ENCODE measurements at places on chromosomes 6 and 20.

DNA sequence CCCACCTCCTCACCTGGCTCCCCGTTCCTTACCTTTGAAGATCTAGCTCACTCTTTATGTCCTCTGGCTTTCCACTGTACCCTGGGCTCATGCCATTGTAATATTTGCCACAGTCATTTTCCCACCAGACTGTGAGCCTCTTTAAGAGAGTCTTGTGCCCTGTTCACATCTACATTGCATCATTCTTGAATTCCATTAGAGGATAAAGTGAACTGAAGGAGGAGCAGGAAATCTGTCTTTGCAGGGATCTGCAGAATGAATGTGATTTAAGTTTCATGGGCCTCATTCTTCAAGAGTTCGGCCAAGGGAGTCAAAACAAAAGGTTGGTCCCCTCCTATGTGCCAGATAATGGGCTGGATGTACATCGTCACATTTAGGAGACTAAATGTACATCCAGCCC is 272.6 kb upstream of the CITED2 start:
- DNase-seq, result no peak

- peak; percentile 16 for DNase-seq
Observed at GRCh38 chr20:40689100-40689942, at the start of gene MAFB. Gene MAFB (minus strand): TSS chr20:40689236. CDS start chr20:40688850, 386 bp downstream.

- DNase-seq, result no peak
Observed at GRCh38 chr6:139060332-139060731, 31.8 kb downstream of the ABRACL start.

DNA sequence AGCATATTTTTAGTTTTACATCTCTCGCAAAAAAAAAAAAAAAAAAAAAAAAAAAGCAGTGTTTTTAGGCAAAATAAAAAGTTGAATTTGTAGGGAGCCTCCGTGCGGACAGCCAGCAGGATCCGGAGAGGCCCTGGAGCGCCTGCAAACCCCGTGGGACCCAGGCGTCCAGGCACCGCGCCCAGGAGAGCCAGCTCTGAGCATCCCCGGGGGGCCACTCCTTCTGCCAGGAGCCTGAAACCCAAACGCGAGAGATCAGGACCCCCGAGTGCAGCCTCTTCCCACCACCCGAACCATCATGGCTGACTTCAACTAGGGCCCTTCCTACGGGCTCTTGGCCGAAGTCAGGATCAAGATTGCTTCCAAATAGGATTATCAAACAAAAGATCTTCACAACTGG is 54.1 kb upstream of the LY86 start:
- DNase-seq, result no peak

- DNase-seq, result no peak
Observed at GRCh38 chr6:3882431-3882830, 33.3 kb downstream of the FAM50B start.

DNA sequence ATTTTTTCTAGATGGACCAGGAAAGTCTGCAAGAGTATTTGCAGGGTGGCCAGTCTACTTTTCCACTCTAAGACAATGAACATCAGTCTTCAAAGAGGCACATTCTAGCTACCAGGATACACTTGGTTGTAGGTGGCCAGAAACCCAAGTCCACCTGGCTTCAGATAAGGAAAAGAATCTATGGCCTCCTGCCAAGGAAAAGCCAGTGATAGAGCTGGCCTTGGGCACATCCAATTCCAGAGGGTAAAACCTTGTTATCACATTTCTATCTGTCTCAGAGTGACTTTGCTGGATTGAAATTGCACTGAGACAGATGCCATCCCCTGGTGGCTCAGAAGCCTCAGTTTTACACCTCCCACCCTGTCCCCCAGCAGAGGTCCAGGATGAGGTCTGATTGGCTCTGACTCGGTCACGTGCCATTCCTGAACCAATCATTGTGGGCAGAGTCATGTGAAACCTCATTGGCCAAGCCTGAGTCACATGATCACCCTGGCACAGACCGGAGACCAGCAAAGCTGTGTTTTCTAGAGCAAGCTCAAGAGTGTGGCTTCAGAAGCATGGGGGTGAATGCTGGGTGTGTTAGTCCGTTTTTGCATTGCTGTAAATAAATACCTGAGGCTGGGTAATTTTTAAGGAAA is 497.4 kb upstream of the SULF2 start:
- no peak for DNase-seq

DNA sequence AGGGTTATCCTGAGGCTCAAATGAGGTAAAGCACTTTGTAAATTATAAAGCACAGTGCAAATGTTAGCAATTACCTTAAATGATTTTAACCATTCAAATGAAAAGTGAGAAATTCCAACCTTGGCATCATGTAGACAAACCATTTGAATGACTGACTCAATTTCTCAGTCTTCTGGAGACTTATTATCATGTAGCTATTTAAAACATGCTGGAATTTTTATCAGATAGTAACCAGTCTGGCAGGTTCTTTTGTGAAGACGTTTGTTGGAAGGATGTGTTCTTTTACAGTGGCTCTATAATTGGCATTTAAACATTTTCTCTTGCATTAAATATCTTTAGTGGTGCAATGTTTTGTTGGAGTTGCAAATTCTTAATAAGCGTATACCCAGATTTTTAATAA is 386.6 kb downstream of the NKAIN2 start:
- DNase-seq, result no peak

DNA sequence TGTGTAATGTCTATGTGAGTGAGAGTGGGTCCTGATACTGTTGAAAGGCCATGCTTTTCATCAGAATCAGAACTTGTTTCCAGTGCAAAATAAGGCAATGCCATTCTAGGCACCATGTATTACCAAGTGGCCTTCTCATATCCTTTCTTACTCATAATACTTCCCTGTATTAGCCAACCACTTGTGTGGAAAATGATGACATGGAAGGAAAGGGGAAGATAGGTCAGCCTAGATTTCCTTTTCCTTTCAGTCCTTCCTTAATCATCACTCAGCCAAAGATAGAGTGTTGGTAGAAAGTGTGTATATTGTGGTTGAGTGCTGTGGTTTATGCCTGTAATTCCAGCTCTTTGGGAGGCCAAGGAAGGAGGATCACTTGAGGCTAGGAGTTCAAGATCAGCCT is 158.6 kb upstream of the PREP start:
- no peak for DNase-seq

DNA sequence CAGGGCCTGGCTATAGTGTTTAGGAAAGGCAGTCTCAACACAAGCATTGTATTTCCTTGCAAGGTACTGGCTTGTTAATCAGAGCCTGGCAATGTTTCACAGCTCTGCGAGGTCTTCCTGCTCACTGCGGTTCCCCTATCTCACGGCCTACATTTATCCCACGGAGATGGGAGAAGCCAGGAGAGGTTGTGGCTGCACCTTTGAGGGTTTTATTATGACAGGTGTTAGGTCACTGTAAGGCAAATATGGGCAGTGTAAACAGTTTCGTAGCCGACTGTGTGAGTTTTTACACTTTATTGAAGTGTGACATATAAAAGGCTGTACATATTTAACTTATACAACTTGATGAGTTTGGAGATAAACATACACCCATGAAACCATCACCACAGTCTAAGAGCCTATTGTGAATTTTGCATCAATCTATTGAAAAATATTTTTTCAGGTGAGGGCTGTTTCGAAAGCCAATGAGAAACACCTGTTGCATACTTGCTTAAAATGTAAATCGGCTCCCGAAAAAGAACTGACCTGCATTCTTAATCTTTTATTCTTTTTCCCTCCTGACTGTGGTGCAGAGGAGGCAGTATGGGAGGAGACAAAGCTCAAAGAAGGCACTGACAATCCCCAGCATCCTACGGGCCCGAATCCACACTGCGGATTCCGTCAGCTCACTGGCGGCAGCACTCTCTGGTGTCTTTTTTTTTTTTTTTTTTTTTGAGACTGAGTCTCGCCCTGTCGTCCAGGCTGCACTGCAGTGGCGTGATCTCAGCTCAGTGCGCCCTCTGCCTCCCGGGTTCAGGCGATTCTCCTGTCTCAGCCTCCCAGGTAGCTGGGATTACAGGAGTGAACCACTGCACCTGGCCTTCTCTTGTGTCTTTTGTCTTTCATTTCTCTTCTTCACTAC is 7.5 kb upstream of the RBM38 start:
- DNase-seq, result no peak

- DNase-seq, result no peak
Observed at GRCh38 chr20:16707674-16708073, 22.2 kb upstream of the SNRPB2 start.

DNA sequence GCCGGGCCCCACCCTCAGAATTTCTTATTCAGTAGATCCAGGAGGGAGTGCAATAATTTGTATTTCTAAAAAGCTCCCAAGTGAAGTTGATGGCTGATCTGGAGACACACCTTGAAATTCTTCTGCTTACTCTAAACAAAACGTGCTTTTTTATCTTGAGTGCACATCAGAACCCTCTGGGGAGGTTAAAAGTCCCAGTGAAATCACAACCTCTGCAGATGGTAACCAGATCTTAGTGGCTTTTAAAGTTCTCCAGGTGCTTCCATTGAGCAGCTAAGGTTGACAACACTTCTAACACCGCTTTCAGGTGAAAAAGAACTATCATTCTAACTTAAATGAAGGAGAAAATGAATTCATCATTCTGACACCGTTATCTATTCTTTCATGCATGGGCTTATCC is 45.6 kb upstream of the ESR1 start:
- DNase-seq, result no peak

GRCh38 chr6:48037946-48038345 is 73.1 kb downstream of the PTCHD4 start:
- DNase-seq, result no peak

DNA sequence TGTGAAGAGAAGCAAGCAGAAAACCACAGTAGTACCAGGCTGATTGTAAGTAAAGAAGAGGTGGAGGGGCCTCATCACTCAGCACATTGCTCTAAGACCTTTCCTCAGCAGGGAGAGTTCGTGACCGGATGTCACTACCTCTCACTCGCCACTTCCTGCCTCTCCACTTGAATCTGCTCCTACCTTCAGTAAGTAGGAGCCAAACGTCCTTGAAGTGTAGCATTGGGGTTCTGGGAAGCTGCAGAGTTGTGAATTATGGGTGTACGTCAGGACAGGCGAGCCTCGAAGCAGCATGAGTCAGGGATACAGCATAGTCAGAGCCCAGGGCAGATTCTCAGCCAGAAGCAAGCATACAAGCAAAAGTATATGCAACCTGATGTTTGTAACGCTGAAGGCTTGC is 224.9 kb downstream of the PHACTR1 start:
- no peak for DNase-seq

DNA sequence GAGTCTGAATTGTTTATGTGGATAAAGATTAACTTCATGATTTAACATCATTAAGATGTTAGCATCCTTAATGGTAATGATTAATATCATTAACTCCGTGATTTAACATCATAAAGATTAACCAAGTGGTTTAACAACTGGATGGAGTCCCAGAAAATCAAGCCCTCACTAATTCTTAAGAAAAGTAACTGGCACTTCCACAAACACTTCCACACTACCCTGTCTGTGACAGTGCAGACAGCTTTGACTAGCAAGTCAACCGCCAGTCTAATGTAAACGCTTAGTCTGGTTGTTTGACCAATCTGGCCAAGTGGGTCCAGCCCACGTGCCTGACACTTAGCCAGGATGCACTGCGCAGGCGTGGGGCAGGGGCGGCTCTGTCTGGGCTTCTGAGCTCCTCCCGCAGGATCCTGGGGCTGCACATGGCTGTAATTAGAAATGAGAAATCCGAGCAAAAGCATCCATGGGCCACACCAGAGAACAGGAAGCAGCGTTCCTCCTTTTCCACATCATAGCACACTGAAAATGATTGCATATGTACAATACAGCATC is 424.2 kb downstream of the FOXA2 start:
- DNase-seq, result no peak

DNA sequence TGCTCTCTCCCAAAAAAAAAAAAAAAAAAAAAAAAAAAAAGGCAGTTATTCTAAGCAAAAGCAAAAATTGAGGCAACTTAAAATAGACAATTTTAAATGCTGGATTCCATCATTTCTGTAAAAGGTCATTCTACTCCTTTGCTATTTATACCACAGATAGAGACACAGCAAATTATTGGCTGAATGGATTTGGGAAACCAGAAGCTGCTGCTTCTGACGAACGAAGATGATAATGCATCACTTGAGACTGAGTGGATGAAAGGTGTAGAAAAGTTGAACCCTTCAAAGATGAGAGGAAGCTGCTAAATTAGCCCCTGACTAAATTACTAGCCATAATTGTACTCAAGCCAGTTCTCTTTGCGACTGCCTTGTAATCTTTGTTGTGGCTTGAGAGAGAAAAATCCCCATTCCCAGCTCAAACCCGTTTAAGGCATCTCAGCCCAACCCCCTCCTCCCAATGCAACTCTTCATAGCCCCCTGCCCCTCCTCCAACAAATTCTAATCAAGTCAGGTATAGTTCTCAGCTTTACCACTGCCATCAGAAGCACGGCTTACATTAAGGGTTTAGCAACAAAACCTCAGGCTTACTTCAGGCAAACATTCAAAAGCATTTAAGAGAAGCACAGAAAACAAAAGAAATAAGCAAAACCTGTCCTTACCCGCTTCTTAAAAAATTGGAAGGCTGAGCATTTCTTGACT is 1.0 kb downstream of the SGK1 start:
- DNase-seq, result no peak

Measured in stimulated activated CD8-positive, alpha-beta memory T cell treated with anti-CD3 and anti-CD28 coated beads, Interleukin-7, amount 100 ng/mL, for 48 hours (primary cell).